ENCODE measurements at places on chromosomes 2 and 18.
A peak's percentile ranks its signal among the peaks of the same experiment; 100 is the strongest.

DNA sequence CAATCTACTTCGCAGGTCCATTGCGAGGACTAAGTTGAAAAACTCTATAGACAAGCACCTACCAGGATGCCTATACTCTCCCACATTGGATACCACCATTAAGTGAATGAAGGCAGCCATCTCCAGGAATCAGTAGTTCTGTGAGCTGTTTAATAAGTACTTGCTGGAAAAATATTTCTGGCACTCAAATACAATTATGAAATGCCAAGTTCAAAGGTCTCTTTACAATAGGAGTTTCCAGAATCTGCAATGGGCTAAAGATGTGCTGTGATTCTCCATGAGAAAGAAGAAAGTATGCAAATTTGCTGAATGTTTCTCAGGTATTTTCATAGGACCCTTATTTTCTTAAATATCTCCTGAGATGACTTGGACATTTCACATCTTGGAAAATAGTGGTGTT, 103.0 kb downstream of the AP1S3 start:
- DNase-seq, result no peak

DNA sequence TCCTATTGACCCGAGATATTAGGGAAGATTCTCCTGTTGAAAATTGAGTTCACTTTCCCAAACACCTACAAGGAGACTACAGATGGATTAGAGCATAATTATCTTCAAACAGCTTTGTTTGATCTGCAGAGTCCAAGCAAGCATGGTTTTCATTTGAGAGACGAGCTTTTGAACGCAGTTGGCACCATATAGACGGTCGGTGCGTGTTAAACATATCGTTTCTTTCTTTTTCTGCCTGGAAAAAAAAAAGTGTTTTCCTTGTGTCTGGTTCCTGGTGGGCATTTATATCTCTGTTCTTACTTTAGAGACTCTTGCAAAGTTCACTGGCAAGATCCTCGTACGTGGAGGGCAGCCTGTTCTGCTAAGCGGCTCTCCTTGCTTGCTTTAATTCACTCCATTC, 248.9 kb downstream of the TMEM182 start:
- no peak for DNase-seq

DNA sequence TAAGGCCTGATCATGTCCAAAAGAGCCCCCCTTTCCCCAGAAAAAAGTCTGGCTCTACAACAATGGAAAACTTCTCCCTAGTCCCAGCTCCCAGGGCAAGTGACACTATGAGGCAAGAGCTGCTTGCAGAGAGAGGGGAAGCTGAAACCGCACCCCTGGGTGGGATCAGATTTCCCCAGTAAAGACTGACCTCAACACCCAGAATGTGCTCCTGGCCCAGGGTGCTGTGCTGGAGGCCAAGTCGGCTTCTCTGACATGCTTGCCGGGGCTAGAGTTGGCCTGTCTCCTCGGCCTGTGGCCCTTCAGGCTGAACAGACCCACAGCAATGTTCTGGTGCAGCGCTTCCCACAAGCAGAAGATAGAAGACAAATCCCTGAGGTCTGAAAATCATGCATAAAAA, 18.4 kb upstream of the ST8SIA3 start:
- no peak for DNase-seq

DNA sequence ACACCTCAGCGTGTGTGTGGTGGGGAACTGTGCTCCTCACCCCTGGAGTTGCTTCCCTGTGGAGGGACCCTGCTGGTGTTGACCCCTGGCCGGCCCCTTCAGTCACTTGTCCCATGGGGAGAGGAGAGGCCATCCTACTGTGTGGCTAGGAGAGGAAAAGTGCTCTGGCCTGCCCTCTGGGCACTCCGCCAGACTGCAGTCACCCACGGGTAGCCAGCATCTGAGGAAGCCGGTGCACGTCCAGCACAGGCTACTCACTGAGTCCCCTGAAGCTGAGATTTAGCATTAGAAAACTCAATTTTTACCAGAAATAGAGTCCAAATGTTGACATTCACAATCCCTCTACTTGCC, 211.5 kb upstream of the RAB6C start:
- DNase-seq, result no peak

DNA sequence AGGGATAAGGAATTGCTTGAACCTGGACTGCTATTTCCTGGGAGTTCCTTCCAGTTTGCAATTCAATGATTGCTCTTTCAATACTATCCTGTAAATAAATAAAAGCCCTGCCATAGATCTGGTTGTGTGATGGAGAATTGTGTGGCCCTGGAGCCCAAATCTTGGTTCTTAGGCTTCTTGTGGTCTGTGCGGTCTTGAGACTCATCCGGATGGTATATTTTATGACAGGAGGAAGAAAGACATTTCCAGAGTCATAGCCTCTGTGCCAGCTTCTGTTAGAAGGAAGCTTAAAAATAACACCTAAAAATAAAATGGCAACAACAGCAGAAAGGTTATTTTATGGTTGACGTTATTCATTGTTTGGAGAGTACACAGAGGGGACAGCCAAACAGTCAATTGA, 137.7 kb downstream of the ABCA12 start:
- no peak for DNase-seq

GRCh38 chr2:873651-874580, 76.7 kb upstream of the SNTG2 start:
- DNase-seq, result no peak

GRCh38 chr18:2471523-2471922, 99.8 kb downstream of the METTL4 start:
- DNase-seq, result no peak

DNA sequence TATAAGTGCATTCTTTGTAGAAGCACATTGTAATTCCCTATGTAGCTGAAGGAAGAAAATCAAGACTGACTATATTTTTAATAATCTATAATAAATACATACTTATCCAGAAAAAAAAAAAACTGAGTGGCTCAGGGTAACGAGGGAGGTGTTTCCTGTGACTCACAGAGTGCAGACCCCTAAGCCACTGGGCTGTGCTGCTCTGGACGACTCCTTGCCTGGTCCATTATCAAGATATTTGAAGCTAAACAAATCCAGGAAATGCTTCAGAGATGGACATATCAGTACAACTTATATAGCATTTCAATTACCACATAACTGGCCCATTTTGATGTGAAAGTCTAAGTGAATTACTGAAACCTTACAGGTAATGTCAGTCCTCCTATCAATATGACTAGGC, 80.6 kb downstream of the PIGN start:
- no peak for DNase-seq

- peak; percentile 77 for DNase-seq
Measured at GRCh38 chr2:25301453-25302352, 40.0 kb downstream of the DNMT3A start.

DNA sequence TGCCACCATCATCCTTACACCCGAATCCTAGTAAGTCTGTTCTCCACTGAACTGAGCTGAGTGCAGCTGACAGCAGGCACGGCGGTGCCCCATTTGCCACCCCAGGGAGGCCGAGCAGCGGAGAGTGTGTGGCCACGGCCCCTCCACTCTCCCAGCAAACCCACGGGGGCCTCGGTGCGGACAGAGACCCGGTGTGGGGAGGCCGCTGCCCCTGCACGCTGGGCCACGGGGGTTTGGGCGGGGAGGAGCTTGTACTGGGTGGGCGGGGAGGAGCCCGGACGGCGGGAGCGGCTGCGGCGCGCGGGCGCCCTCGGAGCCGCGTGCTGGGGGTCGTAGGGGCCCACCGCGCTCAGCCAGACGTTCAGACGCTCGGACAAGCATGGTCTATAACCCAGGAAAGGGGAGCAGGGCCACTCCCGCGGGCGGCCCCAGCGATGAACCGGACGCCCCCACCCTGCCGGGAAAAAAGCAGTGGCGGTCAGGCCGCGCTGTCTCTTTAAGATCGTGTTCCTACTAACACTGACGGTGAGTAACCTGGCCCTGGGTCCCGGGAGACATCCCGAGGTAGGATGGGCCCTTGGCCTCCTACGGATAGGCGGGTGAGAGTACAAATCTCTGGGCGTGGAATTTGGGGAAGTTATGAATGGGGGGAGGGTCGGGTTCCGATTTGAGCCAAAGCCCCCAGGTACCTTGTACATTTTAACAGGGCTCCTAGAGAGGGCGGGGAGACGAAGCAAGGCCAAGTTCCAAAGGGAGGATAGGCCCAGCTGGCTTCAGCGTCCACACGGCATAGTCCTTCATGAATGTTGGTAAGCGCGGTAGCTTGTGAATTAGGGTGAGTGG, at the start of gene ITPRIPL1:
ITPRIPL1 (plus strand) TSS at position 277 of the 843 bp plus-strand sequence; CDS start at position 800, 523 bp downstream.
- peak; percentile 54 for DNase-seq

DNA sequence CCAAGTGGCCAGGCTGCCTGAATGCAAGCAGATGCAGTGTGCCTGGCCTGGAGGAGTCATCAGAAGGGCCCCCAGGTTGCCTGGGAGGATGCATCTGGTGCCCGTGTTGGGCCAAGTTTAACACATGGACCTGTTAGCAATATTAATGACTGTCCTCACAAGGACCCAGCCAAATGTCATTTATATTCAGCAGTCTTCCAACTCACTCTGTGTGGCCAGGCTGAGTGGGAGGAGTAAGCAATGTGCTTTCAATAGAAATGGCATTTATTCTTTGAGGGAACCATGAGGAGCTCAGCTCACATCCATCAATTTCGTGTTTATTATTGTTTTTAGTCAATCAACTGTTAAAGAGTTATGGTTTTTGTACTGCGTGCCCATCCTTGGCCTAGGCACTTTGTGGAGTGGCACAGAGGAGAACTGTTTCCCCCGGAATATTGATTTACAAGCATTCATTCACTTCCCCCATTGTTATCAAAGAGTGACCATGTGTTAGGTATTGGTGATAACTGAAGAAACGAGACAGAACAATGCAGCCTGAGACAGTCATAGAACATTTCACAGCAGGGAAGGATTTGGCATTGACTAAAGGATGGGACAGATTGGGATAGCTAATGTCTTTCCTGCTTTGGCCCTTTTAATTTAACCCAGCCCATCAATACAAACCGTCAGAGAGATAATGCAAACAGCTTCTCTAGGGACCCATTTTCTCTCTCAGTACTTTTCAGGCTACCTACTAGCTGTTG, 725.2 kb downstream of the TSN start:
- no peak for DNase-seq

GRCh38 chr18:711310-711656, 1.1 kb downstream of the ENOSF1 start:
- DNase-seq, result no peak

- DNase-seq, result no peak
Measured at GRCh38 chr2:151361674-151362370, 4.4 kb downstream of the TNFAIP6 start.

All from GM12892 (cell line).